GM23248 (cell line): ENCODE measurements at places on chromosomes 4 and X.

DNA sequence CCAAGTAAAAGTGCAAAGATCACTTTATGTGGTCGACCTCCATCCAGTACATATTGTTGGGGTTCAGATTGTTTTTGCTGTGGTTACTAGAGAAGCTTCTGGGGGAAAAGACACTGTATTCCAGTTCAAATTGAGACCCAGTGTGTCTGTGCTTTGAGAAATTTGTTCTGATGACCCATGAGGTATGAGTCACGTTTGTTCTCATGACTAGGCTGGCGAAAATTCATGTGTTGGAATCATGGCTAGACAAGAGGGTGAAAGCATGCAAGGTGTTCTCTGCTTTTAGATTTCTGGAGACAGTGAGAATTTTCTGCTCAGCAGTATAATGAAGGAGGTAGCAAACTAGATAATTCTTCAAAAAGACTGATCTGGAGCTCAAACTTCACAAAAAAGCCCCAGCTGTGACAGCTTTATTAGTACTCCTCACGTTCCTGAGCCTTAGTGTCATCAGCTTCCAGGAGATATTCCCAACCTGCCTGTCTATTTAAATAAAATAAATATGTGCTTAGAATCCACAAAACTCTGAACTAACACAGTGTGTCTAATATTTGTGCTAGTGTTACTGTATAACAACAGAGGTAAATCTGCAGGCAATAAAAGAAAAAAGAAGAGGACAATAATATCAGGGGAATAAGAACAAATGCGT is 24.4 kb upstream of the FAM47B start:
- DNase-seq, result peak; percentile 82

DNA sequence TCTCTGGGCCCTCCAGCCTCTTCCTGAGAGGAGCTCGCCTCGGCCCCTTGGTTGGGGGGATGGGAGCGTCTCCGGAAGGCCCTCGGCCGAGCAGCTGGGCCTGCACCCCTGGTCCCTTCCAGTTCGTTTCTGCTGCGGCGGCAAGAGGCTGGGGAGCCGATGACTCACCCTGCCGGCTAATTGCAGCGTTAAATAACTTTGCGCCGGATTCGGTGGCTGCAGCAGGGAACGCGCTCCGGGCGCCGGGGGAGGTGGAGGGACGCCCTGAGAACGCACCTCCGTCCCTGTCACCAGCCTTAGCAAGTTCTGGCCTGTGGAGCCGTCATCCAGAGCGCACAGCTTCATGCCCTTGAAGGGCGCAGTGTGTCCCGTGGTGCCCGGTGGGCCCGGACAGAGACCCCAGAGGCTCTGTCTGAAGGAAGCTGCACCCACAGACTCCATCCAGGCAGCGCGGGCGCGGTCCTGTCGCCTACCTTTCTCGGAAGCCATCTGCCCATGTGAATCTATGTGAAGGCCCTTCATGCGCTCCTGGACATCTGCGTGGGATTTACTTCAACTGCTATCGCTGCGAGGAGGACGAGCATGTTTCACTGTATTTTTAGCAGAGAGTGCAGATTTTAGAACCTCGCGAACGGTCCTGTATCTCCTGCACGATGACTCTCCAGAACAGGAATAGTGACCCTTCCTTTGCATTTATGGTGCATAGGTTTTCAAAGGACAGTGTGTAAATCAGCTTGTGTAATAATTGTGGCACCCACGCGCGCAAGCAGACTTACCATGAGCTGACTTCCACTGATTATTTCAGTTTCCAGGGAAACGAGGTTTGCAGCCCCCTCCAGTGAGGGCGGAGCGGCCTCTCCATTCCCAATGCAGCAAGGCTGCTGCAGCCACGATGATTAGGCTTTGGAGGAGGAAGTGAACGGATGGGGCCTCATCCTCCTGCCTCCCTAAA is 1.7 kb upstream of the TMEM271 start:
- DNase-seq, result peak; percentile 54

DNA sequence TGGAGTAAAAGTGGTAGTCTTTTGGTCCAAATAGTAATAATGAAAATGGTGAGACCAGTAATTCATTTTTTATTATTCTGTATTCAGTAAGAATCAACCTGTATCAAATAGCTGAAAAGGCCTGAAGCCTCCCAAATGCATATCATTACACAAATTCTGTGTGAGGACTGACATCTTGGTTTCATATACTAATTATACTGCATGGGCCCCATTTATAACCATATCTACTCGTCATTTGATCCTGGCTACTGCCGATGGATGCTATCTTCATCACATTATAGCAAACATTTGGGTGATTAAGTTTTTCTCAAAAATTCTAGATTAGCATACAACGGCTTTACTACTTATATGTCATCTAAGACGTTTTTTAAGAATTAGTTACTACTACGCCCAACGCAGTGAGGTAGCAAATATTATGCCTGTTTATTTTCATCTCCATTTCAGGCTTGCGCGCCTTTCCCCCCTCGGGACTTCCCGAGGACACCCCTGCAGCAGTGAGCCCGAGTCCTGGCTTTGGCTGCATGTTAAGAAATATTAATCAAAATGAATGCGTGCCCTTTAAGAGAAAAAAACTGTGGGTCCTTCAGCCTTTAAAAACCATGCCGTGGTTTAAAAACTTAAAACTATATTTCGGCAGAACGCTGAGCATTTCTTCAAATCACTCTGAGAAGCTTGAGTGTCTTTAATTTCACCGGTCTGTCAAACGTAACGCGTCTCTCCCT is 814 bp upstream of the MMAA start:
- DNase-seq, result peak; percentile 57

- DNase-seq, result no peak
Measured at GRCh38 chr4:168720396-168720900, 223.6 kb downstream of the PALLD start.

GRCh38 chr4:110953898-110954297 is 331.0 kb upstream of the PITX2 start:
- DNase-seq, result no peak

- DNase-seq, result peak; percentile 43
Measured at GRCh38 chrX:100994352-100995281, 25.1 kb downstream of the ARL13A start.

- DNase-seq, result peak; percentile 17
Measured at GRCh38 chrX:86946569-86946968, 571.0 kb upstream of the KLHL4 start.

- no peak for DNase-seq
Measured at GRCh38 chrX:37701588-37701987, 16.0 kb downstream of the XK start.

- peak; percentile 12 for DNase-seq
Measured at GRCh38 chrX:102930990-102931756, 5.9 kb upstream of the RAB40AL start.

DNA sequence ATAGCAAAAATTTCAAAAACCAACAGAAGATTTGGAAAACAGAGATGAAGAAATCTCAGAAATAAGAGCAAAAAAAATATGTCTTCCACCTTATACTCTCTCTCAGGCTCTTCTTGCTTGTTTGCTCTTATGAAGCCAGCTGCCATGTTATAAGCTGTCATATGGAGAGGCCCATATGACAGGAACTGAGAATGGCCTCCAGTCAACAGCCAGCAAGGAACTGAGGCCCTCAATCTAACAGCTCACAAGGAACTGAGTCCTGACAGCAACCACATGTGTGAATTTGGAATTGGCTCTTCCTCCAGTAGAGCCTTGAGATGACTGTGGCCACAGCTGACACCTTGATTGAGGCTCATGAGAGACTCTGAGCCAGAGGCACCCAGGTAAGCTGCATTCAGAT is 51.3 kb upstream of the MAOA start:
- no peak for DNase-seq

- no peak for DNase-seq
Measured at GRCh38 chrX:580030-580429, 50.6 kb upstream of the SHOX start.

DNA sequence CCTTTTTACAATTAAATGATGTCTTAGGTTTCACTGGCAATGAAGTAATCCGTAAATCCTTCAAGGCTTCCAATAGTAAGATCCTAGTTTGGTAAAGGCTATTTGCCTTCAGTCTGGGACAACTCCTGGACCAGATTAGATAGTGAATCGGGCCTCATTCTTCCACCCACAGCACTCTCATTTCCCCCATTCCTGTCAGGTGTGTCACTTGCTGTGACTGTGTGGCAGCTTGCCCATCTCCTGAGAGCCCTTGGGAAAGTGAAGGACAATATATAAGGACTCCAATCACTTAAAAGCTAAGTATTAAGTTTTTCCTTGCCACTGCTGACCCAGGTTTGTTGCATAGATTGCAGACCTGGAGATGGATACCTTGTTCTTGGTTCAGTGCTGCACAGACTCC is 3.3 kb upstream of the GASK1B start:
- peak; percentile 76 for DNase-seq

DNA sequence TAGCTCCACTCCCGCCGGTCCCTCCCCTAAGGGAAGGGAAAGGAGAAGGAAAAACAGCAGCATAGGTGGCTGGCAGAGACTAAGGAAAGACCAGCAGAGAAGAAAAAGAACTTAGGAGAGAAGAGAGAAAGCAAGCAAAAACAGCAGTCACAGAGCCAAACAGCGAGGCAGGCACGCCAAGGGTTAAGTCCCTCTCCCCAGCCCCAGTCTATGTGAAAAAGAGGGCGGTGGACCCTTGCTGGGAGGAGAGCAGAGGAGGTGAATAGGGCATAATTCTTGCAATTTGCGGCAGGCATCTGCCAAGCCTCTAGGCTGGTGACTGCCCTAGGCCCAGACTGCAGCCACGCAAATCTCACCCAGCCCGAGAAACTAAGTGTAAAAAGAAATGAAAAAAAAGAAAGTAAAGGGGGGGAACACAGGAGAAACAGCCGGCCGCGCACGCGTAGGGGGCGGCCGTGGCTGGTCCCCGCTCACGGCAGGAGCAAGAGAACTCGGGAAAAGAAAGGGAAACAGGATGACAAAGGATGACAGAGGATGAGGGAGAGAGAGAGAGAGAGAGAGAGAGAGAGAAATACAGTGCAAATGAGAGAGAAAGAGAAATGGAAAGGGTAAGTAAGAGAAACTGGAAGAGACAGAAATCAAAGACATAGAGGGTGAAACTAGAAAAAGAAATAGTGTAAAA is 48.6 kb downstream of the MAGEA9 start:
- peak; percentile 54 for DNase-seq

DNA sequence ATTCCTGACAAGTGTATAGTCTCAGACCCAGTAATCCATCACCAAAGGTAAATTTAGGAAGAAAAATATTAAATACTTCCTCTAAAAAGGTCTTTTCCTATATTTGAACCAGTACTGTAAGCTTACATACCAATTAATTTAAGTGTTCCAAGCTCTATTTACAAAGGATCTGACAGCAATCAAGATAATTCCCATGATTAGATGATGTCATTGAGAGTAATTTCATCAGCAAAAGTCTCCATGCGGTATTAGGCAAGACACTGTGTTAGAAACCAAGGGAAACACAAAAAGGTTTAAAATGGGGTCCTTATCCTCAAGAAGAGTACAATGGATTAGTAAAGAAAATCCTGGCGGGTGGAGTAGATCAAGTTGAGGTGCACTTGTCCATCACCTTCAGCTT is 198.5 kb downstream of the PRDM5 start:
- no peak for DNase-seq

DNA sequence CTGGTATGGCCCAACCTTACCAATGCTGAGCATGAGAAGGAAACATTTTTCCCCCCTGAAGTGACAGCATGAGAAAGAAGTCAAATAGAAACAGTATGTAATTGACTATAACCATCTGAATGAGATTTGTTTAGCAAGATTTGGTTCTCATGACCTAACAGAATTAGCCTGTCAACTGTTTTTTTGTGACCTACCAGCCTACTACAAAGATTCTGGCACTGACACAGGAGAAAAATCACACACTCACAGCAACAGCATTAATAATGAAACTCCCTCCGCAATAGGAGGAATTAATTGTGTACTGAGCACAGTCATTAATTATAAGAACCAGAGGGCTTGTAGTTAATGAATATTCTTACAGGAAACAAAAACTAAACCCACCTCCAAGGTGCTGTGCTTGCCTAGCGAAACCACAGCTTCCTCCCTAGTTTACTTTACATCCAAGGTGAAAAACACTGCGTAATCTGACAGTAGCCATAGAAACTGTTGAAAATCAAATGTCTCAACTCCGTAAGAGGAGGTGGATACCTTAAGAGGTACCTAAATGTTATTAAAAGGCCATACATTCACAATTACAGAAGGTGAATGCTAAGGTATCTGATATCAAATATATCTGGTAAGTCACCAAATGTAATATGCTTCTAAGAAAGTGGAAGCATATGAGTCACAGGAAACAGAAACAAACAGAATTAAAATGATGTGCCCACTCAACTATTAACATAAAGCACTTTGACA is 34.9 kb downstream of the MMRN1 start:
- no peak for DNase-seq

DNA sequence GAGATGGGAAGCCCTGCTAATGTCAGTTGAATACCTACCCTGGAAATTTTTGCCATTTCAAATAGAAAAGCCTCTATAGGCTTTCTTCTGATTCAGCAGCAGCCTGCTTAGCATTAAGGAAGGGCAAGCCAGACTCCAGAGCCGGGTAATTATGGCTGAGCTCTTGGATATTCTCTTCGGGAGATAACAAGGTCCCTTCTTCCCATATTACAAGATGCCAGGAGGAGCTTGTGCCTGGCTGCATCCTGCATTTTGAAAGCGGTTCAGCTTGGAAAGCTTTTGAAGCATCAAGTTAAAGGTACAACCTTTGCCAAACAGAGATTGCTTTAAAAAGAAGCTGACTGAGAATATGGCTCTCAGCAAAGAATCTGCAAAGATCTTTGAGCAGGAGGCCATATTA is 399.6 kb upstream of the RPS6KA3 start:
- no peak for DNase-seq

- no peak for DNase-seq
Measured at GRCh38 chr4:14917298-14917633, 85.0 kb upstream of the CPEB2 start.

GRCh38 chr4:78926826-78927225 is 12.4 kb downstream of the PAQR3 start:
- DNase-seq, result no peak

- DNase-seq, result no peak
Measured at GRCh38 chr4:145011636-145012035, 86.4 kb downstream of the ANAPC10 start.

GRCh38 chr4:154507156-154507555 is 15.6 kb upstream of the DCHS2 start:
- DNase-seq, result no peak

DNA sequence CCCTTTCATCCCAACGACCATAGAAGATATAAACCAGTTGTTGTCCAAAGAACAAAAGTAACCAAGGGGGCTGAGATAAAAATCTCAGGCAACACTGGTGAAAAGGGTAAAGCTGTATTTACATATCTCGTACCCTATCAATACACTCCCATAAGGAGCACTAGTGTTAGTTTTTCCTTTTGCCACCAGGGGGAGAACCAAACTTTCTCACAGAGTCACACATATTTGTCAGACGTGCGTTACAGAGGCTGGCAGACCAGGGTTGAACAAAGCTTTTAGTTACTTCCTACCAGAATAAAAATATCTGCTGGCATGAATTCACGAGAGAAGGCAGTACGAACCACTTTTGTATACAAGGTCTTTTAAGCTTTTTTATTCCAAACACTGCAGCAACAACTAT is 88.3 kb downstream of the AMELX start:
- peak; percentile 60 for DNase-seq

DNA sequence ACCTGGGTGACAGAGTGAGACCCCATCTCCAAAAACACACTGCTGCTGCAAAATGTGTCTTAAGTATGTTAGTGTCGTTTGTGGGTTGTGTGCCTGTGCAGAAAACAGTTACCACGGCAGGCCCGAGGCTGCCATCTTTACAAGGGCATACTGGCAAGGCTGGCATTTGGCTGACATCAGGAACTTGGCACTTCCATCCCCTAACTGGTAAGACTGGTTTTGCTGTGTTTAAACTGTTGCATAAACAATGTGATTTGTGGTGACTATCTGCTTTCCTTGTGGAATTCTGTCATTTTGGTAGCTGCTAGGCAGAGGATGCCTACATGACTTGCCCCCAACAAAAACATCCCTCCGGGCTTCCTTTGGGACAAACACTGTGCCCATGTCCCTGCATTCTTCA is 12.3 kb downstream of the LRP2BP start:
- no peak for DNase-seq
